CD4-positive, alpha-beta T cell (primary cell): ENCODE measurements at places on chromosomes 3 and 15. TPM values are rescaled to one million over a fixed set of nuclear protein-coding genes. Genes with fewer than 3 reads are reported as not detected.

The ATP8B4 gene
- not detected for total RNA-seq

The PLA1A gene
- not detected for total RNA-seq

The RARB gene
- total RNA-seq = not detected

The LRRIQ4 gene
- not detected for total RNA-seq

The LRRC2 gene
- 0.91 TPM for total RNA-seq

The GPR149 gene
- not detected for total RNA-seq

The CLEC3B gene
- 0.36 TPM for total RNA-seq

The SPINK8 gene
- not detected for total RNA-seq

The IL20RB gene
- 1.5 TPM for total RNA-seq

The CRABP1 gene
- total RNA-seq = not detected

The DUOX1 gene
- 0.25 TPM for total RNA-seq

The SLC22A13 gene
- total RNA-seq = 0.19 TPM

The DISP2 gene
- 0.03 TPM for total RNA-seq

The ITPKA gene
- total RNA-seq = not detected

The LMAN1L gene
- total RNA-seq = 0.56 TPM

The ATP13A3 gene
- total RNA-seq = 52.7 TPM

The PIK3R4 gene
- total RNA-seq = 13.7 TPM

The NEIL1 gene
- 30.5 TPM for total RNA-seq

The NANOGP8 gene
- not detected for total RNA-seq

The TFRC gene
- 154 TPM for total RNA-seq

The ROBO1 gene
- 0.36 TPM for total RNA-seq

The DYNC1LI1 gene
- total RNA-seq = 28.3 TPM

The RHCG gene
- total RNA-seq = not detected

The ALS2CL gene
- total RNA-seq = 47.6 TPM

The APOD gene
- not detected for total RNA-seq

The CATSPER2 gene
- total RNA-seq = 3.0 TPM

The TIGIT gene
- 3.5 TPM for total RNA-seq

The GRAMD2A gene
- total RNA-seq = not detected

The TMEM87A gene
- total RNA-seq = 48.7 TPM

The LRRC28 gene
- 12.5 TPM for total RNA-seq

The KIAA1143 gene
- 24.4 TPM for total RNA-seq

The GOLGA8N gene
- total RNA-seq = 4.3 TPM

The ISL2 gene
- not detected for total RNA-seq

The HAPLN3 gene
- total RNA-seq = 79.0 TPM

The SLC12A8 gene
- 0.36 TPM for total RNA-seq

The PLA2G4B gene
- 34.6 TPM for total RNA-seq

The ACAD9 gene
- total RNA-seq = 71.6 TPM

The TM4SF1 gene
- total RNA-seq = not detected

The SMAD6 gene
- 0.59 TPM for total RNA-seq

The NME9 gene
- total RNA-seq = 0.80 TPM

The WNT7A gene
- 24.7 TPM for total RNA-seq

The ZBTB20 gene
- total RNA-seq = 41.6 TPM

The GOLGA8T gene
- not detected for total RNA-seq

The RPL15 gene
- 2,331 TPM for total RNA-seq

The LRTM1 gene
- total RNA-seq = not detected

The TAGLN3 gene
- total RNA-seq = 0.28 TPM
